Epithelial cell of prostate (primary cell): ENCODE measurements at places on chromosomes 7 and 10.
A peak's percentile ranks its signal among the peaks of the same experiment; 100 is the strongest.

DNA sequence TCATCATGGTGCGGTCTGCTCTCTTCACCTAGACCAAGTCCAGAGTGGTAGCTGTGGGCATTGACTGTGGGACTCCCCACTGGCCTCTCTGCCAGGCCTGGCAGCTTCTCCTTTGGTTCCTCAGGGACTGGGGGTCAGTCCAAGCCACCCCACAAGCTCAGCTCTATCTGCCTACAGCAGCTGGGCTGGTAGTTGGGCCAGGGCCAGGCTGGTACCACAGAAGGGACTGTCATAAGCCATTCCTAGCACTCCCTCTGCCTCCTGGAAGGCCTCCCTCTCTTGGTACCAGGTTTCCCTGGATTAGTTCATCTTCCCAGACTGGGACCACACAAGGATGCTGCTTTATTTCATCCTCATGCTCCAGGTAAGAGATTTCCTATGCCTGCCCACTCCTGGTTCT, 24.2 kb upstream of the UNC5B start:
- no peak for DNase-seq

- DNase-seq: no peak
Measured at GRCh38 chr10:132647424-132647823, 109.8 kb downstream of the INPP5A start.

DNA sequence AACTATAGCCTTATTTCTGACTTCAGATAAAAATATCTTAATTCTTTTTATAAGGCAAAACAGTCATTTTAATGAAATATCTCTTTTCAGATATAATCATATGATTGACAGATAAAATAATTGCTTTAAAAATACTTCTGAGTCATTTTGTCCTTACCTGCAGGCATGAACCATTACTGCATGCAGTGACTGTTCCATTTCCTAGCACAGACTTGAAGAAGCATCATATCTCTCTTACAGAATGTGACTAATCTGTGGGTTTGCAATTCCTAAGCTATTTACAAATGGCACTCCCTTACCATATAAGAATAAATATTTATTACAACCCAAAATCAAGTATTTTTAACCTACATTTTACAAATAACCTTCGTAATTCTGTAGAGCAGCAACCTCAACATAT, 120.7 kb downstream of the SRPK2 start:
- peak; percentile 79 for DNase-seq

- DNase-seq: no peak
Measured at GRCh38 chr7:12314199-12314598, 89.5 kb downstream of the VWDE start.

DNA sequence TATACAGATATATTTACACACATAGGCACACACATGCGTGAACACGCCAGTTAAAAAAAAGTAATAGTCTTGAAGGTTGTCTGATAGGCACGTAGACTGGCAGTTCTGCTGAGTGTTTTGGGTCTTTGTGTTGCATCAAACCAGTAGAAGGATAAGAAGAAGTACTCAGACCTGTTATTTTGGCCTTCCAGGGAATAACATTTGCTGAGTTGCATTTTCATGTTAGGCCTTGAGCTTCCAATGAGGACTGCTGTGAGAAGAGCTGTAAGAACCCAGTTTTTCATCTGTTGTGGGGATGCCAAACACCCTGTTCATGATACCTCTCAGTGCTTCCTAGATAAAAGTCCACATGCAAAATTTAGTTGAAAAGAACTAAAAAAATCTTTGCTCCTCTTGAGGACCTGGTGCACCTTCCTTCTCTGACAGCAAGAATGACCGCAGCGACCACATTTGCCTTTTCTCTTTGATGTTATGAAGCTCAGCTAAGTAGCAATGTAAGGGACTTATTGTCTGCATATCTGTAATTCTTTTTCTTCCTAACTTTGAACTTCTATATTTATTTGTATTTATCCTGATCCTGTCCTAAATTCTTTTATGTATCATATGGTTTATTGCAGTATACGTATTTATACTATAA, 27.2 kb downstream of the HIPK2 start:
- no peak for DNase-seq

GRCh38 chr7:96188174-96188581, 133.7 kb downstream of the SLC25A13 start:
- no peak for DNase-seq

DNA sequence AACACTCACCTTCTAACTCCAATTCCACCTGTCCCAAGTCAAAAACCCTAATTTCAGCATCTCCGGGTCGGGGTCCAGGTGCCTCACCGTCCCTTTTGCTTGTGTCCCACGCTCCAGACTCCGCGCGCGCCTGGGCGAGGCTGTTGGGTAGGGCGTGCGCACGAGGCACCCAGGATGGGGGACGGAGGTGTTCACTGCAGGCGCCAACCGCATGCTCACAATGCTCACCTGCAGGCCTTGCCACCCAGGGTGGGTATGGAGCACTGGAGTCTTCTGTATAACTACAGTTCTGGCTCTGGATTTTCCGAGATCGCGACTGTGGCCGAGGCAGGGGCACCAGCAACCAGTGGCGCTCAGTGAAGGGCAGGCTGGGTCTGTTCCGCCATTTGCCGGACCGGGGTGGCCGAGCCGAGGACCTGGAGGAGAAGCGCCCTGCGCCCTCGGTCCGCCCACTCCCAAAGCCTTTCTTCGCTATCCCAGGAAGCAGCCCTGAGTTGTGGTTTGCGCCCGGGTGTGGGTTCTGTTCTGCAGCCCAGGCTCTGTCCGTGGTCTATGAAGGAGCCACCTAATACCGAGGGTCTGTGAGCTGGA, 8.7 kb downstream of the FAM200A start:
- no peak for DNase-seq
